ENCODE measurements at places on chromosomes 16 and 17.

DNA sequence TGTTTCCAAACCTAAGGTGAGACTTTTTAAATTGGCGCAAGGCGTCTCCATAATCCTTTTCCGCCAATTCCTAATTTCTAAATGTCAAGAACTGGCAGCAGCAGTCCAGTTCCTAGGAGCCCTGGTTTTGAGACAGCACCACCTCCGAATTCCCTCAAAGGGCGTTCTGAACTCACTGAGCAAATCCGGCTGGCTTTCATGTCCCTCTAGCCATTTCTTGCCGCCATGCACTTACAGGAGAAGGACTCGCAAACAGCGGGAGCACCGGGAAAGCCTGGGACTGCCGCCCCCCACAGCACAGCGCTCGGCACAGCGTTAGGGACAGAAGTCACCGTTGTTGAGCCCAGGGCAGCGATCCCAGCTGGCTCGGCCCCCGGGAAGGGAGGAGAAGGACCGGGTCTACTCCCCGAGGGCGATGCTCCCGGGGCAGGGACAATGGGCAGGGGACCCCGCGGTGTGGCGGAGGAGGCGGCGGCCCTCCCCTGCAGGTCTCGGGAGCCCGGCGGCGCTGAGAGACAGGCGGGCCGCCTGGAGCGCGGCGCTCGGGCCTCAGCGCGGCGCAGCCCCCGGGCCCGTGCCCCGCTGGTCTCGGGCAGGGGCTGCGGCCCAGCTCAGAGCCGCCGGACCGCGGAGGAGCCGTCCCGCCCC is 545 bp downstream of the ARHGAP17 start:
- DNase-seq, result peak; percentile 77

GRCh38 chr17:27494192-27495091 is 38.2 kb downstream of the KSR1 start:
- DNase-seq, result no peak

- no peak for DNase-seq
These were observed 111.8 kb downstream of the IRX3 start for GRCh38 chr16:54174750-54175149.

DNA sequence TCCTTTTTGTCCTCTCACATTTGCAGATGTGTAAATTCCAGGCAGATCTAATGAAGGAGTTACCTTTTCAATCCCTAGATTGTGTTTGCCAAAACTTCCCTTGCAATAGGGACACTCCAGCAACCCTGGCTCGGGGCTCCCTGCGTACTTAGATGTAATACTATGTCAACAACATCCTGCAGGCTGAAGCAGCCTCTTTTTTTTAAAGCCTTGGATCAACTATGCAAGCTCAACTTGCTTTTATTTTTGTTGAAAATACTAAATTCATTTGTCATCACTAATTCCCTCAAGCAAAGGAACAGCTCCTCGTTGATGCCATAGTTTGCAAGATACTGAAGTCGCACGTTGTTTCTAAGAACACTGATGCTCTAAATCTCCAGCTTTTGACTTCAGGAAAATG is 59.1 kb downstream of the GRIN2A start:
- DNase-seq, result no peak

GRCh38 chr16:80274576-80275191 is 266.1 kb upstream of the DYNLRB2 start:
- DNase-seq, result no peak

DNA sequence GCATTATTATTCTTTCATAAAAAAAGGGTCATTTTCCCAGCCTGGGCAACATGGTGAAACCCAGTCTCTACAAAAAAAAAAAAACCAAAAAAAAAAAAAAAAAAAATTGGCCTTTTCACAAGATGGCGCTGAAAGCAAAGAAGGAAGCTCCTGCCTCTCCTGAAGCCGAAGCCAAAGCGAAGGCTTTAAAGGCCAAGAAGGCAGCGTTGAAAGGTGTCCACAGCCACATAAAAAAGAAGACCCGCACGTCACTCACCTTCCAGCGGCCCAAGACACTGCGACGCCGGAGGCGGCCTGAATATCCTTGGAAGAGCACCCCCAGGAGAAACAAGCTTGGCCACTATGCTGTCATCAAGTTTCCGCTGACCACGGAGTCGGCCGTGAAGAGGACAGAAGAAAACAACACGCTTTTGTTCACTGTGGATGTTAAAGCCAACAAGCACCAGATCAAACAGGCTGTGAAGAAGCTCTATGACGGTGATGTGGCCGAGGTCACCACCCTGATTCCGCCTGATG is 4.9 kb upstream of the PGAP6 start:
- peak; percentile 76 for DNase-seq

- no peak for DNase-seq
These were observed 49.9 kb downstream of the XYLT1 start for GRCh38 chr16:17420816-17421215.

GRCh38 chr17:77803726-77804125 is 154.8 kb upstream of the TNRC6C start:
- DNase-seq, result no peak

- peak; percentile 71 for DNase-seq
These were observed 28.2 kb upstream of the KPNB1 start for GRCh38 chr17:47621293-47622179.

- peak; percentile 94 for DNase-seq
These were observed 22.9 kb upstream of the C16orf87 start for GRCh38 chr16:46853713-46854443.

DNA sequence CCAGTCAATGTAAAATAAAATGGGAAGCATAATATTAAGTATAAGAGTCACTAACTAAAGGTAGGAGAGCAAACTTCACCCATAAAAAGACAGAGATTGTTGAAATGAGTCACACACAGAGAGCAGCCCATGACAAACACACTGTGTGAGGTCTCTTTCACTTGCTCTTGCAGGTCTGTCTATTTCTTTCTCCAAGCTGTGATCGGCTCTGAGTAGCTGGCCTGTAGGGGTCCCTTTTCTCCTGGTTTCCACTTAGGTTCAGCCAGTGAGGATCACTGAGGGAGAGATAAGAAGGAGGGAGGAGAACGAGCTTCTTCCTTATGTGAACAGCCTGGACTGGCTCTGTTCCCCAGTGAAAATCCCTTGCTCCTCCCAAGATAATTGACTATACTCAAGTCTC is 133.7 kb upstream of the HS3ST3A1 start:
- DNase-seq, result no peak
